IPS DF 6.9 (cell line): ENCODE measurements at places on chromosomes 1 and 21.

GRCh38 chr1:212106286-212106792 is 70.8 kb downstream of the DTL start:
- DNase-seq: no peak

DNA sequence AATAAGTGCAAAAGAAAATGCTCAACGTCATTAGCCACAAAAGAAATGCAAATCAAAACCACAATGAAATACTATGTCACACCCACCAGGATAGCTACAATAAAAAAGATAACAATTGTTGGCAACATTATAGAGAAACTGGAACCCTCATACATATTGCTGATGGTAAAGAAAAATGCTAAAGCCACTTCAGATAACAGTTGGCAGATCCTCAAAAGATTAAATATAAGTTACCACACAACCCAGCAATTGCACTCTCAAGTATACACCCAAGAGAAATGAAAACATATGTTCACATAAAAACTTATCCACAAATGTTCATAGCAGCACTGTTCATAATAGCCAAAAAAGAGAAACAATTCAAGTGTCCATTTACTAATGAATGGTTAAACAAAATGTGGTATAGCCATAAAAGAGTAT is 20.7 kb downstream of the TRIM33 start:
- DNase-seq: no peak

DNA sequence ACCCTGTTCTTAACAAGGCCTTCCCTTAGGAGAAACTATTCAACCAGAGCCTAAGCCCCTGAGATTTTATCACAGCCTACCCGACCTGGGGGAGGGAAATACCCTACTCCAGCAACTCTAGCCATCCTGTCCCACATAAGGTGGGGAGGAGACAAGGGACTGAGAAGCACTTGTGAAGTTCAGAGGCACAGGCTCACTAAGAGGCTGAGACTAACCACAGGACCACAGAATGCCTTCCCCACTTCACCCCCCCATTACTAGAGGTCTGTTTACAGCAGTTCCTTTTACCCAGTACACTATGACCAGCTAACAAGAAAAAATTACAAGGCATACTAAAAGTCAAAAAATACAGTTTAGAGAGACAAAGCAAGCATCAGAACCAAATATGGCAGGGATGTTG is 86.8 kb downstream of the TEX35 start:
- no peak for DNase-seq

DNA sequence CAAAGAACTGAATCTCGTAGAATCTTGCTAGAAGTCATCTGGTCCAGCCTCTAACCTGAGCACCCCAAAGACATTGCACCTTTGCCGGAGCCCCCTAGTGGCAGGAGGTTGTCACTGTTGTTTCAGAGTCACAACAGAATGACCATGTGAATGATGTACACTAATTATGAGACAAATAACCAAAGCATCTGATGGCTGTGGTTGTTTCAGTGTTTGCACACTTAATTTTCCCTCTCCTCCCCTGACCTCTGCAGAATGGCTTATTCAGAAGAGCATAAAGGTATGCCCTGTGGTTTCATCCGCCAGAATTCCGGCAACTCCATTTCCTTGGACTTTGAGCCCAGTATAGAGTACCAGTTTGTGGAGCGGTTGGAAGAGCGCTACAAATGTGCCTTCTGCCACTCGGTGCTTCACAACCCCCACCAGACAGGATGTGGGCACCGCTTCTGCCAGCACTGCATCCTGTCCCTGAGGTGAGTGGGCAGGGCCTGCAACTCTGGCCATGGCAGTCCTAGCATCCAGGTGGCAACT is 26.4 kb downstream of the TRAF5 start:
- peak; percentile 16 for DNase-seq

GRCh38 chr1:117633423-117633822 is 27.6 kb downstream of the TENT5C start:
- no peak for DNase-seq

DNA sequence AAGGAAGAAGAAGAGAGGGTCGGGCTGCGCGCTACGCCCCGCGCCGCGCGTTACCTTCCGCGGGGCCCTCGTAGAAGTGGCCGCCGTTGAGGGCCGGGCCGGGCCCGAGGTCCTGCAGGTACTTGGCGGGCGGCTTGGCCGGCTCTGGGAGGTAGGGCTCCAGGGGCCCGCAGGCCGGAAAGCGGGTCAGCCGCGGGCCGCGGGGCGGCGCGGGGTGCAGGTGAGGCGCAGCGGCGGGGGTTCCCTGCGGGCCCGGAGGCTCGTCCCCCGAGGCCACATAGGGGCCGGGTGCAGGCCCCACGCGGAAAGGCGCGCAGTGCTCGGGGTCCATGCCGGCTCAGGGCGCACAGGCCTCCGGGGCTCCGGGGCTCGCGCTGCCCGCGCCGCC is 196 bp downstream of the ALX3 start:
- no peak for DNase-seq

DNA sequence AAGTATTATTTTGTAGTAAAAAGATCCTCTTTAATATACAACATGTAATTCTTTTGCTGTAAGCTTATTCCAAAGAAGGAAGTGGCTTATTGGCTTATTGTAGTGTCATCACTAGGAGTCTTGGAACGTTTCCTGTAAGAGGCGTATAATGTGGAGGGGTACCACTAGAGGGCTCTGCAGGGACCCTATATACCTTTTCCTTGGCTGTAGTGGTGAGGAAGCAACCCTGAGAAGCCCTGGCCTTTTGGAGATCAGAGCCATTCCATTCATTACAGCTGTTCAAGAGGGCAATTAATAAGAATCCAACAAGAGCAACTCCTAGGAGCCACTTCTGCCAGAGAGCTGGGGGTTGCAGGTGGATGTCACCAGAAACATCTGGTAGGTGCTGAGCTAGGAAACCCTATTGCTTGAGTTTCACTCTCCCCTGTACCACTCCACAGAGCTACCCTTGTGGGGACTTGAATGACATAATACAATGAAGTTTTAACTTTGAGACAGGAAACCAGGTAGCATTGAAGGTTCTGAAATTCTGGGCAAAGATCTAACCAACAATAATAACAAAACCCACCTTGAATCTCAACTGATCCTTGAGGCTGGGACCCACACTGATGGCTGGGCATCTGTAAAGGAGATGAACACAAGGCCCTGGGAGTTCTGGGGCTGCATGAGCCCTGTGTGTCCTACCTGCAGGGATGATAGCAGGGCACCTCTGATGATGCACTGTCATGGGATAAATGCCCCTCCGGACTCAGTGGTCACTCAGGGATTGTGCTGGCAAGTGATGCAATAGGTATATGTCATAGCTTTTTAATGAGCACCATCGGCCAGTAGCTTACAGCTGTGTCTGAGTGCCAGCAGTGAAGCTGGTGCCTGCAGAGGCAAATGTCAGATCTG is 160.2 kb upstream of the COA6 start:
- peak; percentile 52 for DNase-seq

- no peak for DNase-seq
Observed at GRCh38 chr1:210597555-210598134, 268.9 kb downstream of the HHAT start.

DNA sequence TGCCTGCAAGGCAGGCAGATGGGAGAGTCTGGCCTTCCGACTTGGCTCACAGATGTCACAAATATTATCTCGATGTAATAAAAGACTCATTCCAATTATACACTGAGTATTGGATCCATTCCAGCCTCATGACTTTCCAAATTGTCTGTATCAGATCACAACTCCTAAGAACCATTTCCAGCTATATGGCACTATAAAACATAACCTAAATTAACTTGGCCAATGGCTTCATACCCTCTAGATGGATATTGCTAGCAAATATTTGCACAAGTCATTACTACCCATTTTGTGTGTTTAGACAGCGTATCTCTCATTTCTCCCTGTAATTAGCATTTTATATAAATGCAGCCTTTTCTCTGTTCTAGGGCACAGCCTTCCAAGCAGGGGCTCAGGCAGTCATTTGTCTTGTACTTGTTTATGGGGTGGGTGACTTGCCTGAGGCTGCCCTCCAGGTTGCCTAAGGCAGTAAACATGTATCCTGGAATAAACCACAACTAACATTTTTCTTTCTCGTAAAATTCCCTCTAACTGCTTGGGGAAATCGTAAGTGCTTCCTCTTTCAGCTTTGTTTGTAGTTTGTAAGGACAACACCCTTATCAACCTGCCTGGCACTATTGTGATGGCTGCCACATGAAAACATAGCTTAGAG is 70.6 kb upstream of the KCNJ6 start:
- no peak for DNase-seq

- DNase-seq: no peak
Observed at GRCh38 chr1:43783096-43783670, 75.8 kb downstream of the ST3GAL3 start.
